Activated CD4-positive, alpha-beta T cell treated with anti-CD3 and anti-CD28 coated beads, Interleukin-2, amount 50 U/mL, for 48 hours (primary cell): ENCODE measurements at places on chromosomes 1 and 21.
A peak's percentile ranks its signal among the peaks of the same experiment; 100 is the strongest.

- DNase-seq, result no peak
These were observed 44.8 kb downstream of the IRF2BP2 start for GRCh38 chr1:234565132-234565531.

- no peak for DNase-seq
These were observed 1.4 kb downstream of the BCL10 start for GRCh38 chr1:85274969-85275453.

DNA sequence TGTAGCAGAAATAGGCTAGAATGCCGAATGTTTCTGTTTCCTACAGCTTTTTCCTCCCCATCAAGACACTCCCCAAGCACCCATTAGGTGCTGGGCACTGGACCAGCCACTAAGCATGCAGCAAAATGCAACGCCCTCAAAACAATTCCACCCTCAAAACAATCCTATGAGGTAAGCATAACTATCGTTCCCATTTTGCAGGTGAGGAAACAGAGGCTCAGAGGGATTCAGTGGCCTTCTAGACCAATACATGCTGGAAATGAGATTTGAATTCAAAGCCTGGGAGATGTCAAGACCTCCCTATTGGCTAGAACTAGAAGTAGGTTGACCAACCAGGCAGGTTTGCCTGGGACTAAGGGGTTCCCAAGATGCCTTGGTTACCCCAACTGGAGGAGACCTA is 10.2 kb upstream of the ALDH4A1 start:
- DNase-seq, result no peak

DNA sequence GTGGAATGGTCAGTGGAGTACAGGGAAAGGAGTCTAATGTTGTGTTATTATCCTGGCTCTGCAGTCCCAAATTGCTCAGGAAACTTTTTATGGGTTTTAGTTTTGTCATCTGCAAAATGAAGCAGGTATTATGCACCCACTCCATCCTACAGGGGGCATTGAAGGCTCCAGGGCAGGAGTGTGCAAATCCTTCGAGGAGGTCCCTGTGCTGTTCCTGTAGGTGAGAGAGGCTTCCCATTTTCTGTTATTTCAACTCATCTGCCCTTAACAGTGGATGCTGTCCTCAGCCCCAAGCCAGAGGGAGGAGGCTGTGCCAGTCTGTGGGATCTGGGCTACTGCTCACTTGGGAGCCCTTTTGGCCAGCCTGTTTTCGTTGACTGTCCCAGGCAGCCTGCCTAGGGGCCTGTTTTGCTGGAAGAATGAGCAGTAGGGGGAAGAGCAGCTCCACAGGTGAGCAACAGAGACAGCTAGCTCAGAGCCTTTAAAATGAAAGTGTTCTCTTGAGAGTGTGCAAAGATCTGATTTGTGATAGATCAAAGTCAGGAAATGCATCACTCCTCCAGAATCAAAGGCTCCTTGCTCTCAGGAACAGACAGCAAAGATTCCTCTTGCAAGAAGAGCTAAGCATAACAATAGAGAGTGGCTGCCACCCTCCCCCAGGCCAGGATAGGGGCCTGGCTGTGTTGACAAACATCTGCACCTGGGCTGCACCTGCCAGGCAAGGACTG is 317.6 kb upstream of the PROX1 start:
- DNase-seq, result no peak

- DNase-seq, result peak; percentile 51
These were observed 644 bp upstream of the MRPL24 start for GRCh38 chr1:156741481-156741983.

DNA sequence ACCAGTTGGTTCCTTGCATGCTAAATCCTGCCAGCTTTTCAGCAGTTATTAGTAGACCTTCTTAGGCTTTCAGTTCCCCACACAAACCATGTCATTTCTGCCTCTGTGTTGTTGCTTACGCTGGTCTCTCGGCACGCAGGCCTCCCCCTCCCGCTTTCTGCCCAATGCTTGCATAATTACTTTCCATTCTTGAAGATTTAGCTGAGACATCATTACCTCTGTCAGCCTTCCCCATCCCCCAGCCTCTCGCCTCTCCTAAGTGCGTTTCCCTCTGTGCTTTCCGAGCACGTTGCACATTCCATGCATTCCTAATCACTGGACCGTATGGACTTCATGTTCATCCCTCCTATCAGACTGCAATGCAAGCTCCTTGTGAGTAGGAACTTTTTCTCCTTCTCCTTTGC is 26.8 kb downstream of the TSHB start:
- no peak for DNase-seq

GRCh38 chr1:211371406-211372105 is 44.9 kb downstream of the TRAF5 start:
- no peak for DNase-seq

- no peak for DNase-seq
These were observed 103.3 kb downstream of the RABGAP1L start for GRCh38 chr1:174262349-174263241.

DNA sequence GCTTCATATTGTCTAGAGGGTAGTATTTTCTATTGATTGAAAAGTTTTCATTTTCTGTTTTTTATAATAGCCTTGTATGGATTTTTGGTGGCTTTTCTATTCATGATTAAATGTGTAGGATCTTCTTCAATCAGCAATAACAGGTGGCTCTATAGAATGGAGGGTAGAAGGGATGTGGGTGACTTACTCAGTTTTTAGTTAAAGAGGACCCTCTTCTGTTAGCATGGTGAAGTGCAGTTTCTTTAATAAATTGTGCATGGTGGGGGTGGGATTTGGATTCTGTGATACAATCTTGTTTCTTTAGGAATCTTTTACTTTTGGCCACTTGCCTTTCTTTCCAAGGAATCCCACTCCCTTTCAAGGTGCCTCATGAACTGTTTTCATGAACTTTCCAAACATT is 64.7 kb downstream of the SLC35A3 start:
- no peak for DNase-seq

- no peak for DNase-seq
These were observed 119.7 kb downstream of the PROX1 start for GRCh38 chr1:214107322-214108096.

- DNase-seq, result no peak
These were observed 61.4 kb downstream of the STUM start for GRCh38 chr1:226609836-226610455.

GRCh38 chr1:206662396-206663092 is 22.2 kb upstream of the MAPKAPK2 start:
- DNase-seq, result no peak

- DNase-seq, result no peak
These were observed 556.3 kb downstream of the LTN1 start for GRCh38 chr21:28436286-28436932.

- DNase-seq, result peak; percentile 23
These were observed at the start of gene MR1 for GRCh38 chr1:181033799-181034451. Gene MR1, plus strand, starts transcription at chr1:181033983. Its CDS starts 25 bp downstream, at chr1:181034008.

- DNase-seq, result no peak
These were observed 87.9 kb downstream of the AHCTF1 start for GRCh38 chr1:246843876-246844275.

GRCh38 chr1:34303218-34303617 is 126.5 kb downstream of the C1orf94 start:
- no peak for DNase-seq

- DNase-seq, result no peak
These were observed 50.6 kb upstream of the LYPLAL1 start for GRCh38 chr1:219123036-219123435.

DNA sequence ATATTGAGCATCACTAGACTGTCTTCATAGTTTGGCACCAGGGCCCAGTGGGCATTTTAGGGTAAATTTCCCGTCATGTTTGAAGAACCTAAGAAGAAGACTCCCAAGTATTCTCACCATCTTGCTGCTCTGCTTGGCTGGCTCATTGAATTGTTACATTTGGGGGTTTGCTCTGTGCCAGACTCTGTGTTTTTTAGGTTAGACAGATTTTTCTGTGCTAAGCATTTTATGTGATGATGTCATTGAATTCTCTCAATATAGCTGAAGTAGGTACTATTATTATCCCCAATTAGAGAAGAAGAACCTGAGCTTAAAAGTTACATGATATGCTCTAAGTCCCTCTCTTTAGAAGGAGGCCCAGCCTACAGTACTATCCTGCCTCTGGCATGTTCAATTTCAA is 28.0 kb upstream of the DNASE2B start:
- DNase-seq, result no peak

DNA sequence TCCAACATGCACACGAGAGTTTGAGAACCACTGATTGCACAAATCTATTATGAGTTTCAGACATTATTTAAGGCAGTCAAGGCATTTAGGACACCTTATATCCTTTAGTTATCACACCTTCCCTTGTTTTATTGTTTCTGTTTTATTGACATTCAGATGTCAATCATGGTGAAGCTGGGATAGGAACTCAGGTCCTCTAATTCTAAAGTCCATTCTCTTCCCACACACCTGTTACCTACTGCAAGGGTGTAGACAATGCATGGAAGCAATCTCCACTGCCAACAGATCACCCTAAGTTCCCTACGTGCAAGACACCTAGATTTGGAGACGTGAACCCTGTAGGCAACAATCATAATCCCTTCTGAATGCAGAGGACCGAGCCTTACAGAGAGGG is 2.6 kb downstream of the IGSF3 start:
- no peak for DNase-seq

GRCh38 chr1:45687754-45688740 is at the start of gene TMEM69:
Gene TMEM69, plus strand, starts transcription at chr1:45688181. Its CDS starts 2,888 bp downstream, at chr1:45691069.
- peak; percentile 83 for DNase-seq

DNA sequence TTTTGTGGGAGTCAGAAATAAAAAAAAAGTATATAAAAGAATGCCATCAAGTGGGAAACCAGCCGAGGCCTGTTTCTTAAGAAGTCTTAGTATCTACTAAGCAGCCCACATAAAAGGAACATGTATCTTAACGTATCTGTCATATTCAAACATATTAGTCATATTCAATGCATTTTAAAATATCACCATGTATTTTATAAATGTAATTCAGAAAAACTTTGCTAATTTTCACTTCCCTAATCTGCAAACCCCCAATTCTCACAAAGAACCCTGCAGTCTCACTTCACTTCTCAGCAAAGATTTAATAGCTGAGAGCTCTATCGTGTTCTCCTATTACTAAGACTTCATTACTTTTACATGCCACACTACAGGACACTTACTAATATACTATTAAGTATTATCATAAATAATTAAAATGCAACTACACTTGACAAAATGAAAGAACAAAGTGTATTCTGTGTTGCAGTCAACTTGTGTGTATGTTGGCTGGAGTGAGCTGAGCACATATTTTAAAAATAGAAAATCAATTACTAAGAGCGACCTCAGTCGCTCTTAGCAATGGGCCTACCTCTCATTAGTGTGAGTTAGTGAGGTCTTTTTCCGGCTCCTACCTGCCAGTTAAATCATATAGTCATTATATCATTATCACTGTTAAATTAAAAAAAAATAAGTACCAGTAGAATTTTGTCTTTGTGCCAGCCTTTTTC is 484.3 kb downstream of the LMO4 start:
- DNase-seq, result no peak

- no peak for DNase-seq
These were observed 136.0 kb downstream of the PLXNA2 start for GRCh38 chr1:208108213-208108608.

DNA sequence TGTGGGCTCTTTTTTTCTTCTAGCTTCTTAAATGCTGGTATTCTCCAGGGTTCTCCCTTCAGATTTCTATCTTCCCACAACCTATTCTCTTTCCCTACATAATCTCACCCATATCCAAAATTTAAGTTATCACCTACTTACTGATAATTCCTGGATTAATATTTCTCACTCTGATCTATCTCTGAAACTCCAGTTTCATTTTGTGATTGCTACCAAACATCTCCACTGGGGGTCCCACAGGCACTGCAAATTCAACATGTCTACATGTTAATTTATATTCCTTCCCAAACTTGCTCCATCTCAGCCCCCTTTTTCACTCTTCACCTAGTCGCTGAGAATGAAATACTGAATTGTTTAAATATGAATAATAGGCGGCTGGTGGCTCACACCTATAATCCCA is 9.9 kb upstream of the C1orf141 start:
- DNase-seq, result peak; percentile 25
